ENCODE measurements at places on chromosomes 11 and 22.

DNA sequence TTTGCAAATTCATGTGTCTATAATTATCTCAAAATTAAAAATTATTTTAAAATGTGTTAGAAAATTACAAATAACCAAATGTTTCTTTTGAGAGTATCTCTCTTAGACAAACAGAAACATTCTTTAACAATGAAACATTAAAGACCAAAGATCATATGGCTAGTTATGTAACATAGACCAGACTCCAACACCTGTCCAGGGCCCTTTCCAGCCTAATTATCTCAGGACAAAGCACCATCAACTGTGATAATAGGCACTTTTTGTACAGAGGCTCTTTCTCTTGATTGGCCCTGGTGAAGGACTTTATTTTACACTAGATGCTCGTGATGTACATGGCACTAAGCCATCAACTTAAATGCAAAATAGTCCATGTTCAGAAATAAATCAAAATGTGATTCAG lies 5.0 kb upstream of the PLEKHA7 start:
- DNase-seq, result no peak

- no peak for DNase-seq
These were observed 411.8 kb downstream of the CTTN start for GRCh38 chr11:70810133-70810532.

DNA sequence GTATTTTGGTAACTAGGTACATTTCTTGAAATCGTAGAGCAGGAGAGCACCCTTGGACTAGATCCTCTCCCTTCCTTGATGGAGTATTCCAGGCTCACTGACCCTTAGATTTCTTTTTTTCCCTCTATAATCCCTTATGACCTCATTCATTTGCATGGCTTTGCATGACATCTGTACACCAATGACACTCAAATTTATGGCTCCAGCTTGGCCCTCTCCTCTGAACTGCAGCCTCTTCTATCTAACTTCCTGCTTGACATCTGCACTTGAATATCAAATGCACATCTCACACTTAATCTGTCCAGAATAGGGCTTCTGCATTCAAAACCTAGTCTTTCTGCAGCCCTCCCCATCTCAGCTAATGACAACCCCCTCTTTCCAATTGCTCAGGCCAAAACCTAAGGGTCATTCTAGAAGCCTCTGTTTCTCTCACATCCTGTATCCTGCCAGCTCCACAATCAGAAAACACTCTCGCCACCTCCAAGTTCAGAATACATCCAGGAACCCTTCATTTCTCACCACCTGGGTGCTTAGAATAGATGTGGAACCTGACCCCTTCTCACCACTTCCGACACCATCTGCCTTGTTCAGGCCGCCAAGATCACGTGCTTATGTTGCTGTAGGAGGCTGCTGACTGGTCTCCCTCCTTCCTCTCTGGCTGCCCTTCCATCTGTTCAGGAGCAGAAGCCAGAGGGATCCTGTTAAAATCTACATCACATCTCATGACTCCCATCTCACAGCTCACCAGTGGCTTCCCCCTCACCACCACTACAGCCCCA lies 138.9 kb upstream of the MTNR1B start:
- DNase-seq, result no peak

DNA sequence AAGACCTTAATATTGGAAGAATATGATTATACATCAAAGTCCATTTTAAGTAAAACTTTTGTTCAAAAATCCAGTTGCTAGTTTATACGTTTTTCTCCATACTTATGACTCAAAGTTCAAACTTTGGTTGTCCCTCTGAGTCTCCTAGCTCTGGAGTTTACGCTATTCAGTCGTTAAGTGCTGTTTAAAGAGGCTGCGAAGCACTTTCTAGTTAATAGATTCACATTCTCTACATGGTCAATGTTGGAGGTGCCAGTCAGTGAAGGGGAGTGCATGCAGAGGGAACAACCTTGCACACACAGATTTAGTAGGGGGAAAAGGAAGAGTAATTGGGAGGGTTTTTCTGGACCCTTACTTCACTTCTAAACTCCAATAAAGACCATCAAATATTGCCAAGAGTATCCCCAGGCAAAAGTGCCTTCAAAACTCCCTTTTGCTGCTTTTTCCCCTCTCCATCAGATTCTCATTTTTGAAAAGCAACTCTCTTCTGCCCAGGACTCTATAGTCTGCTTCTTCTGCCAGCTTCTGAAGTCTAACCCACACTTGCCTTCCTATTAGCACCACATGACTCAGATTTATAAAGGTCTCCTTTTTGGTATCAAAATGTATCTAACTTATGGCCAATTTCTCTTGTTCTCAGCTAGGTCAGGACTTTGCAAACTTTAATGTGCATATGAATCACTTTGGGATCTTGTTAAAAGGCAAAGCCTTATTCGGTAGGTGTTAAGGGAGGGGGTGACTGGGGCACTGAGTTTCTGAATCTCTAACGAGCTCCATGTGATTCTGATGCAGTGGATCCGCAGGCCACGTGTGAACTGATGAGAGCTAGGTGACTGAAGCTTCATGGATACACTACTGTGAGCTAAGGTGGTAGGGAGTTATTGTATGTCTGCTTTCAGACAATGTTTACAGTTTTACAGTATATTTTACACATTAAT lies 96.2 kb upstream of the MTMR2 start:
- no peak for DNase-seq

DNA sequence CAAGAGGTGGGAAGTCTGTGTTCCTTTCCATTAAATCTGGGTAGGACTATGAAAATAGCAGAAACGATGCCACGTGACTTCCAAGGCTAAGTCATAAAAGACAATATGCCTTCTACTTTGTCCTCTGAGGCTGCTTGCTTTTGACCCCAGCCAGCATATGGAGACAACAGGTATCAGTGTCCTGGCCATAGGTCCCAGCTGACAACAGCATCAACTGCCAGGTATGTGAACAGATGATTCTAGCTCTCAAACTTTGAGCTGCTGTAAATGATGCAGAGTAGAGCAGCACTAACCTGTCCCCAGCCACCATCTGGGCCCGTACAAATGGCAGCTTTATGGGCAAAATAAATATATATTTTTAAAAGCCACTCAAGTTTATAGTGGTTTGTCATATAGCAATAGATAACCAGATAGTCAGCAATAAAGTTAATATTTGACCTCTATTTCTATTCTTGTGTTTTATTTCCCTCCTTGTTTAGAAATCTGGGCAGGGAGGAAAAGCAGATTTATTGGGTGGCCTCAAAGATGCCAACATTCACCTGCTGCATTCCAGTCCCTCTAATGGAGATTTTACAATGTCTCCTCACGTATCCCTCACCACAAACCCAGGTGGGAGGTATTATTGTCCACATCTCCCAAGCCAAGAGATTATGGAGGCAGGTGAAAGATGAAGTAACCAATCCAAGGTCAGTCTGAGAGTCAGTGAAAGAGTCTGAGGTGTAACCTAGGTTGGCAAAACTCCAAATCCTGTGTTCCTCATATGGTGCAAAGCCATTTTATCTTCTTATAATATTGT lies 209.6 kb upstream of the LARGE1 start:
- no peak for DNase-seq

Data from activated CD4-positive, CD25-positive, alpha-beta regulatory T cell treated with anti-CD3 and anti-CD28 coated beads, Interleukin-2, amount 50 U/mL, for 72 hours (primary cell).